Activated T-cell treated with anti-CD3 and anti-CD28 coated beads for 48 hours (primary cell): ENCODE measurements at places on chromosomes 2 and 18.

GRCh38 chr2:109410039-109410815 is 203.5 kb downstream of the SEPTIN10 start:
- no peak for DNase-seq

GRCh38 chr18:70468861-70469547 is 180.2 kb downstream of the SOCS6 start:
- no peak for DNase-seq

DNA sequence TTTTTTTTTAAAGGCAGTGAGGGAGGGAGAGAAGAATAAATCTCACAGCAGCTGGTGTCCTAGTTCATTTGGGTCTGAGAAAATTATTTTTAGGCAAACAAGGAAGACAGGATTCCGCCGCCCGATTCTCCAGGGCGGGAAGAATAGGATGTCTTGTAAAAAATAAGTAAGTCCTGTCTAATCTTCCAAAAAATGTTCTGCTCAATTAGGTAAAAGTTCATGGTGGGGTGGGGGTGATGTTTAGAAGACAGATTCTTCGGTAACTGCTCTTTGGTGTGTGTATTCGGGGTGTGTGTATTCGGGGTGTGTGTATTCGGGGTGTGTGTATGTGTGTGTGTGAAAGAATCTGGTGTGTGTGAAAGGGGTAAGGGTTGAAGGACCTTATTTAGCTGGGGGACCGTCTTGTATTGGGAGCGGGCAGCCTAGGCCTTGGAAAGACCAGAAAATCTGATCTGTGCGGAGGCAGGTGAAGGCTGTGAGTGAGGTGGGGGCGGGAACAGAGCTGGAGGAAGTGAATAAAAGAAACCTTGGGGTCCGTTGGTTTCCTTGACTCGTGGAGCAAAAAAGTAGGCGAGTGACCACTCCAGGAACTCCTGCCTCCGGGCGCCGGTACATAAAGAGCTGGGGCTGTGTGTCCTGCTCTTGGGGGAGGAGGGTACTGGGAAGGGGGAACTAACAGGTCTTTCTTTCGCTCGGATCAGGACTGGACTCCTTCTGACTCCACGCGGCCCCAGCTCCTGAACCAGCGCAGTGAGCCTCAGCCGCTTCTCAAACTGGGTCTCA is 4.4 kb upstream of the PAX3 start:
- no peak for DNase-seq

GRCh38 chr2:71455741-71456569 is 2.6 kb downstream of the DYSF start:
- DNase-seq: no peak

- no peak for DNase-seq
These were observed 41.4 kb upstream of the ALPP start for GRCh38 chr2:232336981-232337720.
